ENCODE measurements at places on chromosomes 5 and 9.

GRCh38 chr9:127126971-127127370 lies 4.5 kb upstream of the ANGPTL2 start:
- no peak for DNase-seq

- no peak for DNase-seq
Observed at GRCh38 chr5:27491047-27491446, 452.7 kb upstream of the CDH9 start.

DNA sequence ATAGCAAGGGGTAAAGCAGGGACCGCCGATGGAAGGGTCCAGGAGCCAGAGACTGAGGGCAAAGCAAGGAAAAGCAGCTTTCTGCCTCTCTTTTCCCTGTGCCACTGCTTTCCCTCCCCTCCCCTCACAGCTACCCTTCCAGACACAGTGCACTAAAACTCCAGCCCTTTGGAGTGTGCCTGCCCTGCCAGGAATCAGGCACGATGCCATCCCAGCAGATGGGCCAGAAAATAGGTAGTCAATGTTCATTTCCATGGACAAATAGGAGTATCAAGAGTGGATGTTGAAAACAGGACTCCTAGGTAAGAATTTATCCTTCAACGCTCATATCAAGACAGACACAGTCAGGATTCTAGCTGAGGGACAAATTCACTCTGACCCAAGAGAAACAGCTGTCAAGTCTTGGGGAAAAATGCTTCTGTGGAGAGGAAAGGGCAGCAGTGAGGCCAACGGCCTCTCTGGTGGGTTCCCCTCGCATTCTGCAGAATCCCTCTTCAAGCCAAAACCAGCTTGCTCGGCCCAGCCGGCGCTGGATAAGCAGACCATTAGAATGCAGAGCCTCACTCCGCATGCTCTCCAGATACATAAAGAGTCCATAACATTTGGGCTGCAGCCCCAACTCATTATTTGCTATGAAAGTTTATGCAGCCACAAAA lies 138.0 kb downstream of the CAAP1 start:
- no peak for DNase-seq

- peak; percentile 36 for DNase-seq
Observed at GRCh38 chr9:95793924-95794828, 81.3 kb upstream of the ERCC6L2 start.

DNA sequence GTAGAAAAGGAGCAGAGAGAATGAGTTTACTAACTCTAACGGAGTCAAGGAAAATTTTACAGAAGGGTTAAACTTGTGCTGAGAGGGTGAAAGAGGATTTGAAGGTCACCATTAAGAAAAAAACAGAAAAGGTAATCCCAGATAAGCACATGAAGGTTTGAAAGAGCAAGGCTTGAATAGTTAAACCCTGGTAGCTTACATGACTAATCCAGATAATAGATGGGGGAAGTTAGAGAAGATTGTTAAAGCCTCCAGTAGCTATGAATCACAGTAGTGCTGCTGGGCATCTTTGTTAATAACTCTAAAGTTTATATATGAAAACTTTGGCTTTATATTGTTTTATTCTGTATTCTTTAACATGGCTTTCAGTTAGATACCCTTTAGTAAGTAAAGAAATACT lies 354.5 kb upstream of the FTMT start:
- DNase-seq: no peak

GRCh38 chr9:109759589-109759988 lies 20.4 kb upstream of the PALM2AKAP2 start:
- DNase-seq: no peak

DNA sequence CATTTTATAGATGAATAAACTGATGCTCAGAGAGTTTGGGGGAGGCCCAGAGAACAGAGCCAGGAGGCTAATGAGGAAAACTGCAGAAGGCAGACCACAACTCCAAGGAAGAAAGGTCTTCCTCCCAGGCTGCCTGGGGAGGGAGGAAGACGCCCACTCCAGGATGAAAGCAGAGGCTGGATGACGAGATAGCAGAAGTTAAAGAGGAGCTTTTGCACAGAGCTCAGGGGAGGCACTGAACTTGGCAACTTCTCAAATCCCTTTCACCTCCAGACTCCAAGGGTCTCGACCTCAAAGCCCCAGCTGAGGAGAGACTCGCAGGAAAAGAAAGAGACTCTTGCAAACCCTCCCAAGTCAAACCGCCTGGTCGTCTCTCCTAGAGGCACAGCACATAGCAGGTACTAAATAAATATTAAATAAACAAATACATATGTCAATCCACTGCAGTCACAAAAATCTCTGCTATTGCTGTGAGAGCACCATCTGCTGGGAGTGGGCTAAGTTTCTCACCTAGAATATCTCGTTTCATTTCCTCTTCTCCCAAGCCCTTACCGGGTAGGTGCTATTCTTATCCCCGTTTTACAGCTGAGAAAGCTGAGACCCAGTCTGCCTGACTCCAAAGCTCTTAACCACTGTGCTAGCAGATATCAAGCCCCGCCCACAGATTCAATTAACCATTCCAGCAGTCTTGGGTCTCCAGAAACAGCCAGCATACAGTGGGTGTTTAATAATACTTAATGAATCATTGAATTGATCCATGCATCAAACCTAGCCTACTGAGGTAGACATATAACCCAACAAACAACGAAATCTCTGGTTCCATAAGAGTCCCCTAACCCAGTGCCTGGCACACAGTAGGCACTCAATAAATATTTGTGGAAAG lies 97.8 kb upstream of the HAND1 start:
- no peak for DNase-seq

- DNase-seq: no peak
Observed at GRCh38 chr5:91486638-91487037, 103.5 kb upstream of the ARRDC3 start.

DNA sequence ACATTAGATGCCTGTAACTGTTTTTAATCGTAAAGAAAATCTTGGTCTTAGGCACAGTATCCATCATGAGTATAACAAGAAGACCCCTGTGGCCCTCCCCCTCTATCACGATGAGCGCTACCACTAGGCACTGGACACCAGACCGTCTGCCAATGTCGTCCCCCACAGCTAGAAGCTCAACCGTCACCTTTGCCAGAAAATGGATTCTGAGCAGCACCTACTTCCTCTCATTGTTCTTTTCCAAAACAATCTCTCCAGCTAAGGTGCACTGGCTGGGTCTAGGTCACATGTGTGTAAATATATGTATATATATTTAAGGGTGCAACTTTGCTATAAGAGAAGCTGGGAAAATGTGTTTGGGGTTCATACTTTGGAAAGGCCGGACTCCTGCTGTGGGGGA lies 15.7 kb upstream of the SSBP2 start:
- no peak for DNase-seq

DNA sequence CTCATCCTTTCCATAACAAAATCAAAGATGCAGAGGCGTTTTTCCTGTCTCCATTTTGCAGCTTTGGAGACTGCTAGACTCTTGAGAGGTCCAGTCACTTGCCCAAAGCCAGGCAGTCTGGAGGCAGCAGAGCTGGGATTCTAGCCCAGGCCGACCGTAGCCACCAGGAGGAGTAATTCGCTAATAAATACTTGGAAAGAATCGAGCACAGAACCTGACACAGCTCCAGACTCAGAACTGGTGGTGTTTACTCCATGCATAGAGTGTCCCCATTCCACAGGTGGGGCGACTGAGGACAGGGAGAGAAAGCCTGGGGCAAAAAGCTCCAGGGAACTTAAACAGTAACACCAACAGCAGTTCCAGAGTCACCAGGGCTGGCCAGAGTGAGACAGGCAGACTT lies 10.7 kb upstream of the CERCAM start:
- DNase-seq: no peak

- DNase-seq: no peak
Observed at GRCh38 chr5:112238473-112238872, 180.6 kb downstream of the EPB41L4A start.

- DNase-seq: no peak
Observed at GRCh38 chr9:87063871-87064270, 116.6 kb upstream of the GAS1 start.

DNA sequence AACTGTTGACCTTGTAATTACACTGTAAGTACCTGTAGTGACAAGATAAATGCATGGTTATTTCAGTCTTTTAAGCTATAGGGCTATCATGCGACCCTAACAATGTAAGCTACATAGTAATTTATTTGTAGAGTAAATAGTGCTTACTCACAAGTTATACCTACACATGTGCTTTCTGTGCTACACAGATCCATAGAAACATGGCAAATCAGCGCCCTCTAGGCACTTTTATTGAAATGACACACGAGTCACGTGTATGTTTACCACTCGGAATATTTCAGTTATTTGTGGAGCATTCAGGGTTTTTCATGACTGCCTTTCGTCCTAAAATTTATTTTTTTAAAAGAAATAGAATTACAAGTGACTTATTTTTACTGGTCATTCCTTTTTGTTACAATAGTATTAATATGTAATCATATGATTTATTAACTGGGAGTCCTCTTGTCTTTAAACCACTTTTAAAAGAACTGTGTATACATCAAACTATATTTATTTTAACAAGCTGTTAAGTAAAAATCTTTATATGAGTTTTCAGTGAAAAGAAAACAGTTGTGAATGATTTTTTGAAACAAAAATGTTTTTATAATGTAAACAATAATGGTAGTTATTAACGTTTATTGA lies 1242.3 kb upstream of the WWC1 start:
- peak; percentile 80 for DNase-seq

DNA sequence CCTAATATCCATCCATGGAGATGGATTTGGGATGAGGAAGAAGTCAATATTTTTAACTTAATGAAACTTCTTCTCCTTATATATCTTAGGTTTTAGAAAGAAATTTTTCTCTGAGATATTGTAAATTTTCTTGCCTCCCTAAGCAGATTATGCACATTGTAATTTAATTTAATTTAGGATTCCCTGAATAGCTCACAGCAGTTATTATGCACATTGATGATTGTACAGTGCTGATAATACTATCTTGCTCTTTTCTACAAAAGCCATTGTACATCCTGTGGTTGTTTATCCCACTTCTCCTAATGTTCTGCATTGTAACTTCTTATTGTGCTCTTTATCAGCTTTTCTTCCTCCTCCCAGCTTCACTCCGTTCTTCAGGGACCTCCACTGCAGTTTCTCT lies 410.4 kb upstream of the WWC1 start:
- DNase-seq: no peak

GRCh38 chr5:125587631-125588030 lies 835.6 kb upstream of the GRAMD2B start:
- no peak for DNase-seq

GRCh38 chr5:68682400-68683160 lies 411.2 kb upstream of the SLC30A5 start:
- DNase-seq: peak; percentile 27

DNA sequence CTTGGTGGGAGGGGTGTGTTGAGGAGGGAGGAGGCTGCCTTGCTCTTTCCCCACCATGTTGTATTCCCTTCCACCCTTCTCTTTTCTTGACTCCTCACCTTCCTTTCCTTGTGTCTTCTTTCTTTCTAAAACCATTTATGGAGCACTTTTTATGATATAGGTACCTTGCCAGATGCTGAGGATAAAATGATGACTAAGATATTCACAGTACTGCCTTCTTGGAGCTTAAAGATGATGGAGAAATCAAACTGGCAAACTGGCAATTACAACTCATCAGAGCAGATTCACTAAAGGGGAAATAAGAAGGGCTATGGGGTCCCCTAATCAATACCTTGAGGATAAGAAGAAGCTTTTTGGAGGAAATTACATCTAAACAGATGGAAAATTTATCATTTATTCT lies 273.2 kb upstream of the MEF2C start:
- DNase-seq: no peak

DNA sequence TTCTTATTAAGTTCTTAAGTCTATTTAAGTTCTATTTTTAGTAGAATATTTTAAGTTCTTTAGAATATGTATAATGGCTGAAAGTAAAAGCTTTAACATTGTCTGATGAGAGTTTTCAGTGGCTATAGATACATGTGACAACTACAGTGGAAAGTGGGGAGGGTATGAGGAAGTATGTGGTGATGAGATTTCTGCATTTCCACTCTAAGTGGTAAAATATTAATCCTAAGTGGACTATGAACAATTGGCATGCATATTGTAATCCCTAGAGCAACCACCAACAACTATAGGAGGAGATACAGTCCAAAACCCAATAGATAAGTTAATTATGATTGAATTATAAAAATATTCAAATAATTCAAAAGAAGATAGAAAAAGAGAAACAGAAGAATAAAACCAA lies 183.6 kb downstream of the GADD45G start:
- DNase-seq: no peak

GRCh38 chr9:93620041-93620506 lies 43.7 kb downstream of the PHF2 start:
- DNase-seq: no peak

- DNase-seq: no peak
Observed at GRCh38 chr5:9059920-9060691, 485.8 kb downstream of the SEMA5A start.

DNA sequence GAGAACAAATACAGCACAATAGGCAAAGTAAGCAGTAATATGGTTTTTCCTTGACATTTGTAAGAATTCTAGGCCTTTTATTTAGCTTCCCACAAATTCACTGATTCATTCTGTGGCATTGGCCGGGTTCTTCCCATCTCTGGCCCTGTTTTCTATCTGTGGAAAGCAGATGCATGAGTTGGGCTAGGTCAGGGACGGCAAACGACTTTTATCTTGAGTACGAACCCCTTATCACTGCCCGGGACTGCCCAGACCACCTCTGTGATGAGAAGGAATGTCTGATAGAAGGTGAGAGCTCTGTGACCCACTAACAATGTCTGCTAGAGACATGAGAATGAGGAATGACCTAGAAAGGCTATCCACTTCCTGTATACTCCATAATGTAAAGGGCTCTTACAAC lies 35.4 kb upstream of the ADAM19 start:
- DNase-seq: no peak

GRCh38 chr5:170436335-170436734 lies 47.2 kb upstream of the KCNMB1 start:
- no peak for DNase-seq

GRCh38 chr5:94640176-94640575 lies 21.7 kb downstream of the SLF1 start:
- no peak for DNase-seq

- no peak for DNase-seq
Observed at GRCh38 chr5:113266913-113267227, 167.9 kb downstream of the TSSK1B start.

Data from stomach (tissue), 19 donors.